ENCODE measurements at places on chromosomes 3 and 15.
A peak's percentile ranks its signal among the peaks of the same experiment; 100 is the strongest.

- DNase-seq, result no peak
Measured at GRCh38 chr15:49848807-49849206, 228.0 kb downstream of the DTWD1 start.

GRCh38 chr15:89662893-89663626 is 7.8 kb upstream of the KIF7 start:
- peak; percentile 20 for DNase-seq

DNA sequence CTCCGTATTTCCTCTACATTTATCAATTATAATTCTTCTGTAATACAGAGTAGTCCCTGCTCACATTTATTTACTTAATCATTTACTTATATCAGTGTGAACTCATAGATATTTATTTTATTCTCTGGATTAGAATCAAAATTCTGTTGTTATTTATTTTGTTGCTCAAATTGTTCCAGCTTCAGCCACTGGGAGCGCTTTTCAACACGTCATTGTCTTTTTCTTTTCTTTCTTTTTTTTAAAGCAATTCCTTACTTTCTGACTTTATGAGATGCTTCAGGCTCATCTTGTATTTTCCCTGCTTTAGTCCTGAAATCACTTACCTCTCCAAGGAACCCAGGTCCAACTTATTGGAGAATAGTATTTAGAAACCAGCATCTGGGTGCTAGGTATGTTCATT is 53.4 kb downstream of the GLCE start:
- DNase-seq, result no peak

DNA sequence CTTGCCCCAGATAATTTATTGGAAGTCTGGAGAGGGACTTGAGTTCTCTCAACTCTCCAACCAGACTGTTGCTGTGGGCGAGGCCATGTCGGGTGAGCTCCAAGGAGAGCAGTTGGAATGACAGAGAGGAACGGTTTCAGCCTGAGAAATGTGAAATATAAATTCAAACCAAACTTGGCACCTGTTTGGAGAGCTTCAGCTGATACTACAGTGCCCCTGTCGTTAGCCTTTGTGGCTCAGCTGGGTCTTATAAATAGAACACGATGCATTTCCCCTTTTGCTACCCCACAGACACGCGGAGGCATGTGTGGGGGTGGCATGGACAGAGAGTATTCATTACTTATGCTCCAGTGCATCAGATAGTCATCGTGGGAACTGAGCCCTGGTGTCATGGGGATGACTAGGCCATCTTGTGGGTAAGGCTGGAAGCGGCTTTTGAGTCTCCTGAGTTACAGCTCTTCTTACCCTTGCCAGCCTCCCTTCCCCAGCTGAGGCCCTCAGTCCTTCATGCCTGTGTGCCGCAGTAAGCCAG is 15.6 kb downstream of the SMAD3 start:
- DNase-seq, result peak; percentile 97

DNA sequence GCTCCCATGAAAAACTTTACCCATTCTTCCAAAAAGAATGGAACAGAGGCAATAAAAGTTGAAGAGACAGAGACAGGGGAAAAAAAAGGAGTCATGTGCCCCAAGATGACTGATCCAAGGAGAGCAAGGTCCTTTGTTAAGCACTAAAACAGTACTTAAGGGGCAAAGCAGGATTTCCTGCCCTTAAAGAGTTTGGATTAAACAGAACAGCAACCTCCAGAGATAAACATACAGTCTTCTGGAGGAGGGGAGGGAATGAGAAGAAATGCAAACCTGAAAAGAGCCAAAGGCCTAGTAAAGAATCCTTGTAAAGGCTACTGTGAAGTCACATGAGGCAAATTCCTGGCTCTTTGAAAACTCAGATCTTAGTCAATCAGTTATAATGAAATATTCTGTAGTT is 38.2 kb downstream of the SHQ1 start:
- no peak for DNase-seq

- no peak for DNase-seq
Measured at GRCh38 chr3:8524249-8524648, 22.6 kb downstream of the LMCD1 start.

DNA sequence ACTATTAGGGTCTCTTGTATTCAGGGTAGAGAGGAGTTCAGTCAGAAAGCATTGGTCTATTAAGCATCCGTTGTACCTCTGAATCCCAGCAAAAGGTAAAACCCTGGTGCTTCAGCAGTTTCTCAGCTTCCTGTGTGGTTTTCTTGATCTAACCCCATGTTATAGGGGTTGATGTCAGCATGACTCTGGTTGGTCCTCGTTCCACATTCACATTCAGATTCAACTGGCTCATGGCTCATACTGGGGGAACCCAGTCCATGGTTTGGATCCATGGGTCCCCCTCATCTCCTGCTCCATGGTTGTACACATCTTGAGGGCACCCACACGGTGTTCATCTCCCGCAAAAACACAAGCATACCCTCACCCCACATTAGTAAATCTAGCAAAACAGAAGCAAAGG is 47.7 kb upstream of the C2CD4B start:
- no peak for DNase-seq

DNA sequence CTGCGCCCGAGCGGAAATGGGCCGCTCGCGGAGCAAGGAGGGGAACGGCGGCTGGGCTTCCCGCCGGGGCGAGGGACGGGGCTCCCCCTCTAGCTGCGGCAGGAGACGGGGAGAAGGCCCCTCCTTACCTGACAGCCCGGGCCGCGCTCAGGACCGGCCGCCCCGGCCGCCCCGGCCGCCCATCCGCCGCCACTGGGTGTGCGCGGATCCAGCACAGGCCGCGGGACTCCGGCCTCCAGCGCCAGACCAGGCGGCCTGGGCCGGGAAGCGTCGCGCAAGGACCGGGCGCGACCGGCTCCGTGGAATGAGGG is 296 bp downstream of the TPRA1 start:
- DNase-seq, result peak; percentile 64

DNA sequence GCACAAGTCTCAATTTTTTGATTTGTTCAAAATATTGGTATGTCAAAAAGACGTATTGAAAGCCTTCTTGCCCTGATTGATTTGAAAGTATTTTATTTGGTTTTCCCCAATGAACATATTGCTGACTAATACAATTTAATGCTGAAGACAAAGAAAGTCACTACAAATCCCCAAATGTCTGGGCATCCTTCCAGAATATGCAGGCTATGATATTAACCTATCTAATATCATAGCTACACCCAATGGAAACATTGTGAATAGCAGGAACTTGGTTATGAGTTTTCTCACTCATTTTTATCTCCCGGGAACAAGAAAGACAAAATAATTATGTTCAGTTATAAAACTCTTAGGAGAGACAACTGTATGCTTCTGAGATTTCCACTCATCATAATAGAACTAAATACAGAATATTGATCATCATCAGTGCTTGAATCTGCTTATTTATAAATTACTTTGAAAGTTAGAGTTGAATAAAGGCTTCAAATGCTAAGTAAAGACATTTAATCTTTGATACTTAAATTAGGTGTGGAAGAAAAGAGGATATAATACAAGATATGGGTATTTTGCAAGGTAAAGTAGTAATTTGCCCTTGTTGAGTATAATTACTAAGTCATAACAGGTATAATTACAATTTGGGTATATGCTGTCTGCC is 483.9 kb downstream of the RBMS3 start:
- no peak for DNase-seq

- no peak for DNase-seq
Measured at GRCh38 chr3:37266809-37267208, 92.4 kb upstream of the LRRFIP2 start.

GRCh38 chr15:89576417-89576773 is 1.1 kb downstream of the TICRR start:
- DNase-seq, result no peak

DNA sequence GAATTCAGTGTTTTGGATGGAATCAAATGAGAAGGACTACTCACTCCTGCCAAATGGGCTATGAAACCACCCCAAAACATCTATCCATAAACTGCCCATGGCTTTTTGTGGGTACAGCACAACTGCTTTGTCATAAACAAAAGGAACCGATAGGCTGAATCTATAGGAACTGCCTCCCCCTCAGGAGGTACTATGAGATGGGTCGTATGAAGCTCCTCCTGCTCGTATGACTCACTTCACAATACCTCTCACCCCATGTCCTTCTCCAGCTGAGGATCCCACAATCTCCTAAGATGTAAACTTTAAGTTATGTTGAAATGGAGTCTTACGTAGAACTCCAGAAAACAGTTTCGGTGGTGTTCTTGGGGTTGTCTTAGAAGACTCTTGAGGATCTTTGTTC is 129.9 kb upstream of the SAMMSON start:
- no peak for DNase-seq

DNA sequence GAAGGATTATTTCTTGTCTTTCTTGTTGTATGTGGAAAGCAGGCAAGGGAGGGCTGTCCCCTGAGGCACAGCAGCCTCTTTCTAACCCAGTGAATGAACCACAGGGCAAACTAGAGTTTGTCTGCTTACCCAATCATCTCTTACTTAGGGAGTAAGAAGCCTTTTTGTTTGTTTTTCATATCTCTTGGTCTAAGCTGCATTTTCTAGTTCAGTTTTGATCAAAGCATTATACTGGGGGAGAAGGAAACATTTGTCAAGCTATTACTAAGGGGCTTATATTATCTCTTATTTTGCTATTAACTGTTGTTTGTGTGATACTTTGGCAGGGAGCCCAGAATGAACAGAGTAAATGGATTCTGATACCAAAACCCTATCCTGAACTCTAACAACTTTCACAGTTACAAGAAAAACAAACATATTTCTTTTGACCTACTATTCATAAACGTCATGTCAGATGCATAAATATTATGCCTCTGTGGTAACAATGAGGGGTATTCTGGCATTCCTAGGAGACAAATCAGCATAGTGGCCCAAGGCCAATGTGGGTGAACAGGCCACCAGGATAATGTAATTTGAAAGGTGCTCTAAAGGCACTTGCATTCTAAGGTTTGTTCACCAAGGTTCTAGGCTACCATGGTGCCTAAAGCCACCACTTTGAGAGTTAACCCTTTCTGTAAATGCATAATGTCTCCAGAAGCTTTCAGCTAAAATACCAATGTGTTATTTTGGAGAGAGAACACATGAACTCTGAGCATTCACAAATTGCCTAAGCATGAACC is 271.6 kb upstream of the ZPLD1 start:
- DNase-seq, result no peak

DNA sequence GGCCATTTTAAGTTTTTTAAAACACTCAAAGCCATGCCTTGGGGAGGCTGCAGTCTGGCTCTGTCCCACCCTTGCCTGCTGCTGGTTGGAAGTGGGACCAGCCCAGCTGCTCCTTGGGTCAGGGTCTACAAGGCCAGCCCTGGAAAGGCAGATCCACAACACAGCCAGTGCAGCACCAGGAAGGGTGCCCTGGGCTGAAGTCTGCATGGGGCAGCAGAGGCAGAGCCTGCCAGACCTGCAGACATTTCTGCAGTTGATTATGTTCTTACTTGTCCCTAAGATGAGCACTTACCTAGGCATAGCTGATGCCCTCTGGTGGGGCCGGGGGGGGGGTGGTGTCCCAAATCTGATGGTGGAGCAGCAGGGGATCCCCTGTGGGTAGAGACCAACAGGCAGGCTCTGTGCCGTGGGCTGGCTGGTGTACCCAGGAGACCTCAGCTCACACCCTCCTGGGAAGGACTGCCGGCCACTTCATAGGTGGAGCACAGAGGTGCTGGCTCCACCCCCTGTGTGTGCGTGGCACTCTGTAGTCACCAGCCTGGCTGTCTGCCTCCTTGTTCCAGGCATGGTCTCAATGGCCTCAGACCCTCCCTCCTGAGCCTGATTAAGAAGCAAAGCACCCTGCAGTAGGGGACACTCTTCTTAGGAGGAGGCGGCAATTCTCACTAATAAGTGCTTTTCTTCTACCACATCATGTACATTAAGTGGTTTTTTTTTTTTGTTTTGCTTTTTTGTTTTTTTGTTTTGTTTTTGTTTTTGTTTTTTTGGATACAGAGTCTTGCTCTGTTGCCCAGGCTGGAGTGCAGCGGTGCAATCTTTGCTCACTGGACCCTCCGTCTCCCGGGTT is 97.4 kb upstream of the KLF13 start:
- DNase-seq, result no peak

DNA sequence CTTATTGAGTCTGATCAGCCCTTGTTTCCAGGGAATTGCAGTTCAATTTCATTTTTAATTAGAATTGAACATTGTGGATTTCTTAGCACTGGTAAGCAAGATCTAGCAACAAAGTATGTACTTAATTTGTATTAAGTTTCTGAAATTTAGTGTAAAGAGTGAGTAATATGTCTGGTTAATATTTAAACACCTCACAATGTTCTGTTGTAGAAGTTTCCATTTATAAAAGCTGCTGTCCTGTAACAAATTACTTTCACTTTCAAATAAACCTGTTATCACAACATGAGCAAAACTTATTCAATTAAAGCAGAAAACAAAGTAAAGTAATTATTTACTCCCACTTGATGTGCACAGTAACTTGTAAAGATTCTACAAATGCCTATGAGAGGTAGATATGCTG is 448.5 kb downstream of the NAALADL2 start:
- no peak for DNase-seq

DNA sequence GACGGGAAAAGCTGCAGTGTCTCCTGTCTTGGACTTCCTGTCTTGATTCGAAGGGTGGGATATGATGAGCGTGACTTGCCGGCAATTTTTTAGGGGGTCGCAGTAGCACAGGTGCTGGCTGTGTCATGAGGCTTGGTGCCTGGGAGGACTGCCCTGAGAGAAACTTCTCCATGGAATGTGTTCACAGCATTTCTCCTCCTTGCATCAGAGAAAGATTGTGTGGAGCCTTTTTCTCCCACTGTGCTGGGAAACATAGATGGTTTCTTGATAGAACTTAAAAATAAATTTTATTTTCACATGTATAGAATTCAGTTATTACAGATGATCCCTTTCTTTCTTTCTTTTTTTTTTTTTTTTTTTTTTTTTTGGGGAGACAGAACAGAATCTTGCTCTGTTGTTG is 121.4 kb downstream of the KLHL25 start:
- DNase-seq, result no peak

DNA sequence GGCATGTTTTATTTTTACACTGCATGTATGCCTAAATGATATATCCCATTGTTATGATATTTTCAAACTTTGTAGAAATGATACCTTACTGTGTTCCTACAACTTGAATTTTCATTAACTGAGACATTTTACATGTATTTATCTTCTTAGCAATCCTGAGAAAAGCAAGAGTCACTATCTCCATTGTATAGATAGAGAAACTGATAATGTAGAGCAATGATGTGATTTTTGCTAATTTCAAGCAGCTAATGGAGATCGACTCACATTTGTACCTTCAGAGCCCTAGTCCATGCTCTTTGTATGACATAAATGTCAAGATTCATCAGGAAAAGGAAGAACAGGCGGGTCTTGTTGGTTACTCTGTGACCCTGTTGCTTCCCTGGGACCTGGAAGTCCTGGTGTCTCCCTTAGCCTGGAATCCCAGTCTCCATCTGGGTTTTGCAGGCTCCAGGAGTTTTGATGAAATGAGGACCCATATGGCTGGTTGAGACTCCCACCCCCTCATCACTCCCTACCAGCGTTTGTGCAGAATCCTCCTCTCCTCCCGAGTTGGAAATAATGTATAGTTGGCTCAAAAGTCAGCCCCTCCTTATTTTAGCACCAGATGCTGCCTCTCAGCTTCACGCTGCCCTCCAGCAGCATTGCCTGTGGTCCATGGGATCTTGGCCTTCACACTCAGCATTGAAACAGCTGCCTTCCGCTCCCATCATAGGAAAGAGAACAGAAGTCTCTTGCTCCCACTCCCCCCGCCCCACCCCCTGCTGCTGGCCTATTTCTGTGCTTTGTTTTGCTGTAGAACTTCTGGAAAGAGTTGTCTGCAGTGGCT is 67.1 kb downstream of the APBA2 start:
- DNase-seq, result no peak

- no peak for DNase-seq
Measured at GRCh38 chr3:100900671-100901335, 92.4 kb downstream of the ABI3BP start.

All from suppressor macrophage treated with lipopolysaccharide for 1 hour (primary cell).